ENCODE measurements at places on chromosomes 2 and 18.

DNA sequence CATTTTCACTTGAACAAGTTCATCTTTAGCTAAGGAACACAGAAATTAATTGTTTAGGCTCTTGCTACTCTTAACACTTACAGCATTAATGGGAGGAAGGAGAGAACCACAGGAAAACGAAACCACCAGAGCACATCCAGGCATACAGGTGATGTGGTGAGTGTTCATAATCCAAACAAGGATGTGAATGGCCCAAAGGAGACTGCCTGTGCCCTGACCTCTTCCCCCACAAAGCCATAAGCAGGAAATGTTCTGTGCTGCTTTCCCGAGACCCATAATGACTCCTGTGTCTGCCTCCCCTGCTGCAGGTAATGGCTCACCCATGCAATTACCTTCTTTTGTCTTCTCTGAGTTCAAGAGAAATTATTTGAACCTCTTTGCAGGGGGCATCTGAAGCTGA lies 295.9 kb upstream of the LINC00305 start:
- no peak for DNase-seq

- DNase-seq: peak; percentile 64
Observed at GRCh38 chr2:69581774-69582581, 61.6 kb downstream of the AAK1 start.

- no peak for DNase-seq
Observed at GRCh38 chr2:197944416-197945096, 140.2 kb downstream of the PLCL1 start.

DNA sequence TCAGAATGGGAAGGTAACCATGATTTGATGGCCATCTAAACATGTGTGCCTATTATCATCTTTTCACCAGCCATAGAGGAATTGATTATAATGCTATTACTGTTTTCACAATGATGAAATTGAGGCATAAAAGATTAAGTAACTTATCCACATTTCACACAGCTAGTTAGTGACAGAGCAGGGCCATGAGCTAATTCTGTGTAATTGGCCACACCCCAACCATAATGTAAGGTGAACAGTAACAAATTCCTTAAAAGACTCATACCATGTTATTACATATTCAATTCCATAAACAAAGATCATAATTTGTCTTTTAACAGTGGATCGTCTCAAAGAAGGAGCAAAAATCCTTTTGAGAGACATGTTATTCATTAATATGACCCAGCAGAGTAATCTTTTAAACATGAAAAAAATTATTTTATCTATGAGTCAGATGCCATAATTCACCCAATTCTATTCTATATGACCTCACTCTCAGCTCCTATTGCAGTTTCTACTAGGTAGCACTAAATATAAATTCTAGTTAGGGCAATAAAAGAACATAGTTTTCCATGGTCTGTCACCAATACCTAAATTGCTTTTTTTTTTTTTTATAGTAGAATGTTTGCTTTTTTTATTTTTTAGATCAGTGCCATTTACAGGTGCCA lies 475.8 kb upstream of the SLC39A10 start:
- no peak for DNase-seq

DNA sequence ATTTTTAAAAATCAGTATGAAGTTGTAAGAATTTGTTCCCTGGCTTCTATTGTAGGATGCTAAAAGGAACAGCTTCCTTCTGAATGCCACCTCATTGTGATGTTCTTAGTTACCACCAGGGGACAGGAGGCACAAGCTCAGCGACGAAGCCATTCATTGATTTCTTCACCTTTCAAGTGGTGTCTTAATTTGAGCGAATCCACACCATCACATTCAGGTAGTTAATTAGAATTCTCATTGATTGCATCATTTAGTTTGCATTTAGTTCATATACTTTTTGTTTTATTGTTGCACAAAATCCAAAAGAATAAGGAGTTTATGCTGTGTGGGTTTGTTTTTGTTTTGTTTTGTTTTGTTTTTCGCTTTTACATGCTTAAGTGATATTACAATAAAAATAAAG lies 23.1 kb downstream of the CYP27C1 start:
- DNase-seq: no peak

- no peak for DNase-seq
Observed at GRCh38 chr2:106160786-106161261, 33.3 kb downstream of the UXS1 start.

GRCh38 chr2:214232271-214232670 lies 178.6 kb upstream of the VWC2L start:
- no peak for DNase-seq

DNA sequence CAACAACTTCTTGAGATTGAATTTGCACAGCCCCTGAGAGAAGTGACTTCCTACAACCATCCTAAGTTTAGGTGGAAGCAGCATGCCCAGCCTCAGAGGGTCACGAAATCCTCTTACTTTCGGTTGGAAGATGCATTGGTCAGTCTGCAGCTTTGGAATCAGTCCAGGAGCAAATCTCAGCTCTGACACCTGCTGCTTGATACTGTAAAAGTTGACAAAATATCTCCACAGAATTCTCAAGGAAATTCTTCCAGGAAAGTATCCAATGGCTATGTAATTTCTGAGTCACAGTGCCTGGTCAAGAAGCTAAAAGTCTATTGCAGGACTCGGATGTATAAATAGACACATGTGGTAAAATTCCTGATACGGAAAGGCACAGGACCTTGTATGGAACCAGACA lies 414.5 kb upstream of the GYPC start:
- DNase-seq: no peak

GRCh38 chr2:195961873-195962272 lies 106.8 kb downstream of the DNAH7 start:
- DNase-seq: no peak

DNA sequence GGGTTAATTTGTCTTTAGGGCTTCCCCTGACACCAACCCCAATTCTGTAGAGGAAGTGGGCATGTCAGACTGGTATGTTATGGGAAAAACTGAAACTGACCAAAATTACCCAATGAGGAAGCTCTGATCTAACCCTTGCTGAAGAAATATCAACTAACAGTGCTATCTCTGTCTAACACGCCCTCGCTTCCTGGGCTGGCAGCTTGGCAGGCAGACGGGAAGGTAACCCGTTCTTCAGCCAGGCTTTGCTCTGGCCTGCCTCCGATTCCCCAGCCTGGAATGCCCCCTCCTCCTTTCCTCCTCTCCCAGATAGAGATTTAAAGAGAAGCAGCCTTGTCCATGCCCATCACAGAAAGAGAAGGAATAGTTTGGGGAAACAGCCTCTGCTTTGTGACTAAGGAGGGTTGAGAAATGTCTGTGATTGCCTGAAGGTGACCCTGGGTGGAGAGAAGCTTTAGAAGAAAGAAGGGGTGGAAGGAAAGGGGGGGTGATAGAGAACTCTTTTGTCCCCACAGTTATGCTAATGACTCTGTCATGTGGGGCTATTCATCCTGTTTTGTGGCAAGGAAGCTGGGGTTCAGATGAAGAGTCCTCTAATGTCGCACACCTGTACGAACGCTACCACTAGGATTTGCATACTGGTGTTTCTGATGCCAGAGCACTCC lies 15.4 kb downstream of the HK2 start:
- DNase-seq: peak; percentile 75

DNA sequence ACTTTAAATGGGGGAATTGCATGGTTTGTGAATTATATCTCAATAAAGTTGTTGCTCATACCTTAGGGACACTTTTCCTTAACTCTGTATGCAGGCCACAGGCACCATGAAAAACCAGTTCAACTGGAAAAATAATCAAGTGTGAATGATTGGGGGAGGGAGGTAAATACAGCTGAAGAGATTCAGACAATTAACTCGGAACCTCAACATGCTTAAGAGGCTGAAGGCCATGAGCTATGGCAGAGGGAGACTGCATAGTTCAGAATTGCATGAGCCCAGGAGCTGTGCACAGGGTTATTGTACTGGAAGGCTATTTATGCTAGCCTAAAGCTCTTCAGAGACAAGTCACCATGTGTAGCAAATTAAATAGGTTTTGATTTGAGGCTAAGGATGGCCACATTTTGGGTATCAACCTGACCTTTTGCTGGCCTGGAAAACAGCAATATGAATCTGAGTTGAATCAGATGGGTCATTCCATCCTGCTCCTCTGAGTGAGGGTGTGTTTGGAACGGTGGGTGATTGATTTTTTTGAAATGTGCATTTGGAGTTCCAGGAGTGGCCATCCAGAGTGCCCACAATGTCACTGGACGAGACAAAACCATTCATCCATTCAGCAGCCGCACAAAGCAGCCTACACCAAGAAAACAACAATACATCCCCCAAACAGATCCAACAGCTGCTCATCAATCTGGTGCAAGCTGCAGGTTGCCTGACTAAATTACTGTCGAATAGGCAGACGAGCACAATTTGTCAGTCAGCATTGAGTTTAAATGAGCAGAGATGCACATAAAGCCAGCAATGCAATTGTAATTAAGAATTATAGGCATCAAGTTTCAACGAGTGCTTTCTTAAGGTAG lies 42.5 kb downstream of the HRH4 start:
- no peak for DNase-seq

GRCh38 chr2:18752022-18752493 lies 162.7 kb upstream of the NT5C1B start:
- peak; percentile 29 for DNase-seq

DNA sequence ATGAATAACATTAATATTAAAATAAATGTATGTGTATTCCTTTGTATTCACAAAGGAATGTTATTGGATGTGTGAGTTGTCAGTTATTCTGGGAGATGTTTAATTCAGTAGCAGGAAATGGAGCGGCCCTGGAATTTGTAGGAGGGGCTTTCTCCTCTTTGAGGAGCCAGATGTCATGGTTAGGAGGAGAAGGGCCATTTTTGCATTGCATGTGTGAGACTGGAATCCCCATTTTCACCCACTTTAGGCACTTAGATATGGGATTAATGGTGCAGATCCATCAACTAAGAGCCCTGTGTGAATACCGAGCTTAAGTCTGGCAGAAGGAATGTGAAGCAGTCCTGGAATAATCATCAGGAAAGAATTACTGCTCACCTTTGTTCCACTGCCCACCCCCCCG lies 439.2 kb downstream of the PARD3B start:
- peak; percentile 15 for DNase-seq

- DNase-seq: no peak
Observed at GRCh38 chr2:73289304-73289703, 4.0 kb downstream of the EGR4 start.

GRCh38 chr2:7034303-7034702 lies 117.1 kb downstream of the RNF144A start:
- peak; percentile 25 for DNase-seq

- DNase-seq: no peak
Observed at GRCh38 chr2:74596584-74596983, 42.1 kb downstream of the DOK1 start.

DNA sequence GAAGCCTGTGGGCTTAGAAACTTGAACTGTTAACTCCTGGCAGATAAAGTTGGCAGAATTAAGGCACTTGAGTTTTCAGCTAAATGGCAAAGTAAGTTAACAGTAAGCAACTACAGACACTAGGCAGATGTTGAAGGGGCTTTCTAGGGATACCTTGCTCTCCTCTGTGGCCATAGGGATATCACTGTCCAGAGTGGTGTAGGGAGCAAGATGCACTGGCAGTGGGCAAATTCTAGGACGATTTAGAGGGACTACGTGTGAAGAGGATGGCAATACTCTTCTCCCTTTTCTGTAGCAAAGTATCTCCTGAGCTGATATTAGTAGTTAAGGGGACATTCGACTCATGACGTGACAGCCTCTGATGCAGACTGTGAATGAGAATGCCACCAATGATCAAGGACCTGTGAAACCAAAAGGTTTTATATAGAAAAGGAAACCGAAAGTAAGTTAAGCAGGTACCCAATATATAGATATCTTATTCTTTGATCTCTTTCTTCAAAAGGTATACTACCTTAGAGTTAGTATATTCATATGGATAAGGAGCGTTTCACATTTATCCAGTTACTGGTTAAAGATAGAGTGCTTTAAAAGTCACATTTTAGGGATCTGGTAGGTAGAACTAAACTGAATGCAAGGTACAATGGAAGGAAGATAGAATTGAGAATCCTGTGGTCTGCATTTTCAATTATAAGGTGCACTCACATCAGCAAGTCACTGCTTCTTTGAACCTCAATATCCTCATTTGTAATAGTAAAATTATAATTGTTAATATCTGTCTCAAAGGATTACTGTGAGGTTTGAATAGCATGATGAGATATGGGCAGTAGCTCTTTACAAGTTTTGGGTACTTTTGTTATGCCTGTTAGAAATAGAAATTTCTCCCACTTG lies 106.4 kb downstream of the KCNH7 start:
- no peak for DNase-seq

GRCh38 chr18:76592981-76593381 lies 97.9 kb upstream of the ZNF516 start:
- peak; percentile 27 for DNase-seq

DNA sequence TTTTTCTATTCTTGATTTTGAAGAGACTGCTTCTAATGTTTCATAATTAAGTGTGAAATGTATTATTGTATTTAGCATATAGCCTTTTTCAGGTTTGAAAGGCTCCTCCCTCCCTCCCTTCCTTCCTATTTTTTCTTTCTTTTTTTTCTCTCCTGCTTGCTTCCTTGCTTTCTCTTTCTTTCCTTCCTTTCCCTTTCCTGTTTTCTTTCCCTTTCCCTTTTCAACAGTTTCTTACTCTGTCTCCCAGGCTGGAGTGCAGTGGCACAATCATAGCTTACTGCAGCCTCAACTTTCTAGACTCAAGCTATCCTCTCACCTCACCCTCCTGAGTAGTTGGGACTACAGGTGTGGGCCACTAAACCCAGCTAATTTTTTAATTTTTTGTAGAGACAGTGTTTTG lies 44.6 kb downstream of the RMDN2 start:
- no peak for DNase-seq

GRCh38 chr2:179133016-179133415 lies 83.1 kb upstream of the CCDC141 start:
- no peak for DNase-seq

GRCh38 chr2:212213191-212213590 lies 325.4 kb downstream of the ERBB4 start:
- no peak for DNase-seq

- DNase-seq: no peak
Observed at GRCh38 chr2:190882856-190883582, 2.4 kb downstream of the GLS start.

GRCh38 chr18:669077-669476 lies 11.6 kb downstream of the TYMS start:
- no peak for DNase-seq

DNA sequence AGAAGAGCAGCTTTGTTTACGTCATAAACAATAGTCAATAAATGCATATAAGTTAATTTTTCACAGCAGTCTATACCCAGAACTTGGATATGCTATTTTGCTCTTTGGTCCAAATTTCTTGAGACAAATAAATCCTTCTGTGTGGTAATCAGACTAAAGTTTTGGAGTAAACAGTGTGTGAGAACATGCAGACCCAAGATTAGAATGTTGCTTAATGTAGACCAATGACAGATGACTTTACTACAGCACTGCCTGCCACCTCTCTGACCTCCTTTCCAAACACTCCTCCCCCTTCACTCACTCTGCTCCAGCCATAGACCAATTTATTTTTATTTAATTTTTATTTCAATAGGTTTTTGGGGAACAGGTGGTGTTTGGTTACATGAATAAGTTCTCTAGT lies 115.3 kb upstream of the TANK start:
- DNase-seq: no peak

DNA sequence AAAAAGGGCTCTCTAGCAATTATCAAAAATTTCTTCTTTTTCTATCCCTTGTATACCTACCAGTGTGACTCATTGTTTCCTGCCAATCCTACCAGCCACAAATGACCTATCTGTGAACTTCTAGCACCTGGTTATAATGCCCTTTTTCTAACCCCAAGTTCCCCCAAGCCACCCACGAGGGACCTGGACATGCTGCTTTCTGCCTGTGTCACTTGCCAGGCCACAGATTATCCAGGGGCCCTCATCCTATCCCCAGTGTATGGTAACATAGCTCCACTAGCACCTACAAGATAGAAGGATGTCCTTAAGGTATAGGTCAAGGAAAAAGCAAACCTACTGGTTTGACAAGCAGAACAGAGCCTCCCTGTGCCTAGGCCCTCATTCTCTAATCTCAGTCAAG lies 26.8 kb downstream of the AAK1 start:
- DNase-seq: no peak
